ENCODE measurements at places on chromosomes 7 and 10.

DNA sequence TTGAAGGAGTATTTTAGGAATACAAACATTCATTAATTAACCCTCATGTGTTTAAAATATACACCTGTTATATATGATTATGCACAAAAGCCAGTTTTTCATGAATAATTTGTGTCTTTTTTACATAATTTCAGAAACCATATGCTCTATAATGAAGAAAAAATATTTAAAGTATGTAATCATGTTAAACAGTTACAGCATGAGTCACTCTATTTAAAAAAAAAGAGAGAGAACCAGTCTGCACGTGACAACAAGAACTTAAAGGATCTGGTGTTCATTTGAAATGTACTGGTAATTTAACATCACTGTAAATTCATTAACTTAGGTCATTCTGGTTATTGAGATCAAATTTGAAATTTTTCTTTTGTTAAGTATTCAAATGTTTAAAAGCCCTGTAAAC lies 228.5 kb downstream of the CACNB2 start:
- no peak for DNase-seq

DNA sequence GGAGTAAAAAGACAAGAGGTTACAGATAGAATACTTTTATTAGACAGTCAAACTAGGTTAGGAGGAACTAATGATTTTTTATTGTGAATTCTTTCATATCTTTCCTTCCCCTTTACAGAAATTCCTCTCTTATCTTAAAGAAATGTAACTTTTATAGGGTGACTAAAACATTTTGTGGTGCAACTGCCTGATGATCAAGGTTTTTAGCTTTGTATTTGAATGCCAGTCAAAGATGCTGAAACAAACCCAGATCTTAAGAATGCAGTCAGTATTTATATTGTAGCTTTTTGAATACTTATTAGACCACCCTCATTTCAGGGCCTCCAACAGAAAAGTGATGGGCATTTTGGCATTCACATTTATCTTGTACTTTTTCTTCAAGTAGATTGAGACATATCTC lies 27.4 kb downstream of the TAX1BP1 start:
- no peak for DNase-seq

GRCh38 chr7:91913612-91914011 lies 27.1 kb upstream of the AKAP9 start:
- no peak for DNase-seq

DNA sequence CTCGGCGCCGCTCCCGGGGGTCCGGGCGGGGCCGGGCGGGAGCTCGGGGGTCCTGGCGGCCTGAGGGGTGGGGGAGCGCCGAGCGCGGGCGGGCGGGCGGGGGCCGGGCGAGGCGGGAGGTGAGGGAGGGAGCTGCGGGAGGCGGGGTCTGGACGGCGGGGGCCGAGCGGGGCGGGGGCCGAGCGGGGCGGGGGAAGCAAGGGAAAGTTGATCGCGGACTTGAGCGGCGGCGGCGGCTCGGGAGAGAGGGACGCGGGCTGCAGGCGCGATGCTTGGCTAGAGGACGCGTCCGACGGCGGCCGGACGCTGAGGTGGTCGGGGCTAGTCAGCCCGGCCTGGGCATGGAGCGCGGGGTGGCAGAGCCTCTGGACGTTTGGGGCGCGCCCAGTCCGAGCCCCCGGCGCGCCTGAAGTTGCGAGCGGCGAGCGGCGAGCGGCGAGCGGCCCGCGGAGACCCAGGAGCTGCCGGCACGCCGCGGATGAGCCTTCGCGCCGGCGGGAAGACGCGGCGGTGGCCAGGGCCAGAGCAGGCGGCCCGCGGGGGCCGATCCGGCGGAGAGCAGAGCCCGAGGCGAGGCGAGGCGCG lies at the start of gene CDH23:
TSS of gene CDH23 (plus strand) at position 210 of the 585 bp plus-strand sequence. CDS start 42,912 bp downstream, outside the sequence.
- no peak for DNase-seq

GRCh38 chr7:43768201-43768886 lies 9.9 kb downstream of the BLVRA start:
- no peak for DNase-seq

All from stimulated activated CD8-positive, alpha-beta memory T cell treated with anti-CD3 and anti-CD28 coated beads, Interleukin-15, amount 100 ng/mL, for 24 hours (primary cell).